ENCODE measurements at places on chromosomes 7 and 10.

- DNase-seq, result no peak
Observed at GRCh38 chr10:29585488-29585976, 49.2 kb downstream of the SVIL start.

GRCh38 chr7:10412422-10413019 is 561.2 kb upstream of the PHF14 start:
- no peak for DNase-seq

GRCh38 chr10:79112881-79113431 is 44.2 kb downstream of the ZMIZ1 start:
- no peak for DNase-seq

DNA sequence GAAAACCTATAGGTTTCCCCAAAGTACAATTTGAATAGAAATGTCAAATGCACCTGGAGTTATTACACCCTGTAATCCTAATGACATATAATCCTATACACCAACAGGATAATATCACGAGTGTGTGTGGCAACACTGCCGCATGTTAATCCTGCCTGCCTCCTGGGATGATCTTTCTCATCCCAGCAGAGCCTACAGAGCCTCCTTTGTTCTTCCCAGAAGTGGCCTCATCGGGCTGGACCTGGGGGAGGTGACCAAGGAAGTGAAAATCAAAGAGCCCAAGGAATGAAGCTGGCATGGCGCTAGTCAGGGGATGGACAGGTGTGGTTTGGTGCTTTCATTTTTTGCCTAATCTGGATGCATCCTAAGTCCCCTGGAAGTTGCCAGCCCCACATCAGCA is 29.5 kb upstream of the LEP start:
- DNase-seq, result no peak

GRCh38 chr7:93715234-93715633 is 140.7 kb upstream of the CALCR start:
- no peak for DNase-seq

GRCh38 chr10:88944813-88945212 is 7.8 kb downstream of the ACTA2 start:
- no peak for DNase-seq

DNA sequence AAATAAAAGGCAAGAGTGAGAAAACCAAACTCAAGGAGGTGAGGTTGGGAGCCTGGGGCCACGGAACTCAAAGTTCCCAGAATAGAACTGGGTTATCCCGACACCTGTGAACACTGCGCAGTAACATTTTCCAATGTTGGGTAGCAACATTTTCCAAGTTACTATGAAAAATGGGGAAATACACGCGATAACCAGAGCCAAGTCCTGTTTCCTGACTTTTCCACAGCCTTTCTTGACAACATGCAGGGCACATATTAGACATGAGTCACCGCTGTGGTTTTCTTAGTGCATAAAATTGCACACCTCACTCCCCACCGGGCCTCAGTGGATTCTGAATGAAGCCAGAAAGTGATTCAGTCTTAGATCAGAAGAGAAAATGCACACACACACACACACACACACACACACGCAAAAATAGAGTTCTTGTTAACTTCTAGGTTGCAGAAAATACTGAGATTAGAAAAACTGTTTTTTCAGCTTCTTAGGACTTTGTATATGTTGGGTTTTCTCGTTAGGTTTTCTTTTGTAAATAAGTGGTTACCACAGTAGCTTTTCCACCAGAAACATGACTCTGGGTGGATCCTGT is 70.0 kb downstream of the CAMK1D start:
- peak; percentile 82 for DNase-seq

DNA sequence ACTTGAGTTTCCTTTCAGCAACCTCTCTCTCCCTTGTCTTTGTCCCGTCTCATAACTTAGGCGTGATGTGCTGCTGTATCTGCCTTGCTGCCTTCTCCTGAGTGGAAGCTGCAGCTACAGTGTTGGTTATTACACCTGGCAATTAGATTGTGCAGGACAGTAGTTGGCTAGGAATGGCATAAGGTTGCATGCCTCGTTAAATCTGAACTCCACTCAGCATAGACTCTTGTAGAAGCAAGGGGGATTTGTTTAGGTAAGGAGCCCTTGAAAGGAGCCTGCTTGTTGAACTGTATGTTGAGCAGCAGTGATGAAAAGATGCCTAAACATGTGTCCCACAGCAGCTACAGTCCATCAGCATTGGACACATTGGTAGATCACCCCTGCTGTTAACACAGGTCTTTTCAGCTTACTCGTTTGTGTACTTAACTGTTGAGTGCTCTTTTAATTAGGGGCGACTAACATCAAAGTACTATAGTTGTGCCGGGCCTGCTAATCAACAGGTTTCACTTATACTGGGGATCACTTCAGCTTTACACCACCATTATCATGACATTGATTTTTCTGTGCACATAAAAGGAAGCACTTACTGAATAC is 225.0 kb downstream of the AUTS2 start:
- no peak for DNase-seq

DNA sequence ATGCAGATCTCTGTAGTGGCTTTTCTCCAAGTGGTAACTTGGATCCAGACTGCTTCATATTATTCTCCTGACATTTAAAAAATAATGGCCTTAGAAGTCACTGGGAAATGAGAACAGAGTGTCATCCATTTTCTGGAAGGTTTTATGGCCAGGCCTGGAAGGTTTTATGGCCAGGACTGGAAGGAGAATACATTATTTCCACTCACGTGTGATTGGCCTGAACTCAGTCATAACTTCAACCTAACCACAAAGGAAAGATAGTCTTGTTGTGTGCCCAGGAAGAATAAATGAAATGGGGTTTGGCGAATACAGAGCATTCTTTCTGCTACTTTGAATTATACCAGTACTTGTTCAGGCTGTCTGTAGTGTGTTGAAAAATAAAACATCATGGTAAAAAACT is 360.9 kb downstream of the GPAM start:
- DNase-seq, result no peak

- no peak for DNase-seq
Observed at GRCh38 chr7:130461272-130461671, 20.5 kb upstream of the CEP41 start.

GRCh38 chr10:77001206-77001605 is 636.4 kb downstream of the KCNMA1 start:
- DNase-seq, result no peak

DNA sequence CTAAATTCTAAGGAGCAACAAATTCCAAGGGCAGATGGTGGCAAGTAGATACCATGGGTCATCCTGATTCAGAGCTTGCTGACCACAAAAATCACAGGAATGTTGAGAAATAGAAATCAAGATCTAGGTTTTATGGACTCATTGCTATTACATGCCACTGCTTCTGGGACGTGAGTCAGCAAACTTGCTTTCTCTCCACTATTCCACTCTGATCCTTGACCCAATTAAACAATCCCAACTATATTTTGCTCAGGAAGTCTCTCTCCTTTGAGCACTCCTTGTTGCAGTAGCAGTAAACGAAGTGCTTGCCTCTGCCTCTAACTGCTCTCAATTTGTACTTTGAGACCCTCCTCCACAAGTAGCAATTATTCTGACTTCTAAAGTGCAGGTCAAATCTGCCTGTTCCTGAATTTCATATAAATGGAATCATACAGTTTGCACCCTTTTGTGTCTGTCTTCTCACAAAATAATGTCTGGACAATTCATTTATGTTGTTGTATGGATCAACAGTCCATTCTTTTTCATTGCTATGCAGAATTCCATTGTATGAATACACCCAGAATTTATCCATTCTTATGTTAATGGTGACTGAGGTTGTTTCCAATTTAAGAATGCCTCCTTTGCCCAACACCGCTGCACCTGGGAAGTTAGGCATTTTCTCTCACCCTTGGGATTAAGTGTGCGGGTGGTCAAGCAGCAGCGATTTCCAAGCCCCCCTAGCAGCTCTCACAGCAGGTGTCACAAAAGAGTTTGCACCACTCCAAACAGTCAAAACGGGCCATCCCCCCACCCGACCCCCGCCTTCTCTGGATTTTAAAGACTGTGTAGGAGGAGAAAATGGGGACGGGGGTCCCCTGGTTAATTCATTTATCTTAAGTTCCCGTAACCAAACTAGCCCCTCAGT is 35.9 kb downstream of the ACSM6 start:
- DNase-seq, result no peak

DNA sequence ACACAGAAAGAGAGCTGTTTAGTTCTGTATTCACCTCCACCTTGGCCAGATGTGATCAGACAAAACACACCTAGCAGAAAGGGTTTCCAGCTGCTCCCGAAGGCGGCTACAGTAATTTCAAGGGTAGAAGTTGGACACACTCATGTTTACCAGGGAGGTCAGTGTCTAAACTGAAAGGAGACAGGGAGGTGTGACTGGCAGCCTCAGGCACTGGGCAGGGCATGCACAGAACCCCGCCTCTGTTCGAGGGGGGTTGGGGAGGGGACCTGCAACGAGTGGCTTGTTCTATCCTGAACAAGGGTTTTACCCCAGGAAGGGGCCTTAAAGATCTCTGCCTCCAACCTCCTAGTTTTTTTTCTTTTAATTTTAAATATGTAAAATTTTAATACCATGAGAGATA is 49.6 kb downstream of the BPGM start:
- DNase-seq, result no peak

GRCh38 chr10:30744106-30744505 is 114.6 kb upstream of the LYZL2 start:
- DNase-seq, result no peak

DNA sequence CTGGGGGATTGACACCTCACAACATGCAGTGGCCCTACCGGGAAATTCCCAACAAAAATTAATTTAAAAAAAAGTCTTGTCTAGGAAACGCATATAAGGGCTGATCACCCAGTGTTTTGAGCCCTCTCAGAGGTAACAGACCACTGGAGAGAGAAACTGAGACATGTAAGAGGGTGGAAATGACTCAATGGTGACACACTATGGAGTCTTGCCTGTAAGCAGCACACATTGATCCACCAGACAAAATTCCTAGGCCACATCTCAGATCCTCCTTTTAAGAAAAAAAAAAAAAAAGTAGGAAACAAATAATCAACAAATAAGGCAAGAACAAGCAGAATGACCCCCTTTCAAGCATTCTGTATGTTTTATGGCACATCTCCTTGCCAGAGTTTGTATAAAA is 296.2 kb downstream of the MAGI2 start:
- DNase-seq, result no peak

- DNase-seq, result no peak
Observed at GRCh38 chr10:123772645-123773508, 106.7 kb downstream of the GPR26 start.

DNA sequence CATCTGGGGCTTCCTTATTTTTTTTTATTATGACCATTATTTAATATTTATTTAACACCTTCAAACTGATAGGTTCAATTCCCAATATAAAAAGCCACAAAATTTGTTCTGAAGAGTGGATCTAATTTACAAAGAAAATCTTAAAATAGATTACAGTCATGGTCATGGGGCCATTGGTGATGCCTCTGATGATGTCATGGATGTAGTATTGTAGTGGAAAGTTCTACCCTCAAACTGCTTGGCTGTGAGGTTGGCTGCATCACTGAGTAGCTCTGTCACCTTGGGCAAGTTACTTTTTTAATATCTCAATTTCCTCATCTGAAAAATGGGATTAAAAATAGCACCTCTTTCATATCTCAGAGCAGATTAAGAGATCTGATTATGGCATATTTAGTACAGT is 128.5 kb downstream of the DKK1 start:
- no peak for DNase-seq

DNA sequence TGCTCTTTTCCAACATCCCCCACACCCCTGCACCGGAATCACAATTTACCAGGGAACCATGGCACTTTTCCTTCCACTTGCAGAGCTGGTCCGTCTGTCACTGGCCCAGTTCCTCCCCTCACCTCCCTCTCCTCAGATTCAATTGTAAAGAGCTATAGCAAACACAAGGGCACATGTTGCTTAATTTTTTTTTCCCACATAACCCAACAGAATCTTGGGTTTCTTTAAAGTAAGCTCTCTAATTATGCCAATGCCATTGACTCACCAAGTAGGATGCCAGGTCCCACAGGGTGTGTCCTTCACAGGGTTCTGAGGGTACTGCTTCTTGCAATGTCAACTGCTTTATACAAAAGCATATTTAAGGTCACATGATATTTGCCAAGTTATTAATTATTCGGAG is 262.2 kb downstream of the AUTS2 start:
- no peak for DNase-seq

- no peak for DNase-seq
Observed at GRCh38 chr10:24255881-24256311, 47.0 kb downstream of the KIAA1217 start.

DNA sequence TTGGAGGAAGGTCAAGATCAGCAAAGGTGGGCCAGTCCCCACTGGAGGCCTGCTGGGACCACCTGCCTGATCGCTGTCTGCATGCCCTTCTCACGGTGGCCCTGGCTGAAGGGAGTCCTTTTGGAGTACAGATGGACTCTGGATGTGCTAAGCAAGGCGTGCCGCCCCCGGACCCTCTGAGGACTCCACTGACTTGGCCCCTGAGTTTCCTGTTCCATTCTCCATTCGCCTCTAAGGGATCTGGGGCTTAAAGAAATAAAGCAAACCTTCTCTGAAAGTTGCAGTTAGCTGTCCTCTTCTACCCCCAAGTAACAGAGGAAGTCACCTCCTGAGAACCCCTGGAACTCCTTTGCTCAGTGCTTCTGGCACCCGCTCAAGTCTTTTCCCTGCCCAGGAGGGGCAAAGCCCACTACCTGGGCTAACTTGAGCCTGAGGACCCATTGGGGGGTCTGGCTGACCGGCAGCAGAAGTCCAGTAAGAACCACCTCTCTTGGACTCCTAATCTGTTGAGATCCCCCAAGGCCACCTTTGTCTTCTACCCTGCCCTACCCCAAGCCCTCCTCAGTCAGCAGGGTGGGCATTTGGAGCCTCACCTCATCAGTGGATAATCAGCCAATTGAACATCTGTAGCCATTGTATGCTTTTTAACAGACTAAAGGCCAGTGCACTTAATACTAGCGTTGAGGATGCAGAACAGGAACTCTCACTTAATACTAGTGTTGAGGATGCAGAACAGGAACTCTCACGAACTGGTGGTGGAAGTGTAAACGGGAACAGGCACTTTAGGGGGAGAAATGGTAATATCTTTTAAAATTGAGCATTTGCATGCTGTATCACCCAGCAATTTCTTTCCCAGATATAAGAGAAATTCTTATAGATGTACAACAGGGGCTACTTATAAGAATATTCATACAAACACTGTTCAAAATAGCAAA is 2.2 kb downstream of the TBATA start:
- no peak for DNase-seq

DNA sequence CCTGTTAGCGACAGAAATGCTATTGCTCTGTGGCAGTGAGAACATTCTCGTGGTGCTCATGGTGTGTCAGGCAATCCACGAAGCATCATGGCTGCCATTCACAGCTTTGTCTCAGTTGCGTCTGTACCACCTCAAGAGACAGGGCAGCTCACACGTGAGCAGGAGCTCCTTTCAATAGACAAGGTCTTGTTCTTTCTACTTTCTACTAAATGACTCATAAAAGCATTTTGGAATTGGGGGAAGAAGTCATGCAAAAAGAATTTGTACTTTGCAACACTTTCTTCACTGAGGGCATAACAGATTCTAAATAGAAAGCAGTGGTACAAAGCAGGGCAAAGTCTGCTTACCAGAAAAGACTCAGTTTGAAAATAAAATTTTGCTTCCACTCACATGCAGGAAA is 638.5 kb downstream of the PHTF2 start:
- DNase-seq, result no peak
